Stimulated activated CD4-positive, alpha-beta T cell treated with anti-CD3 and anti-CD28 coated beads, Interleukin-4, amount 100 ng/mL, for 4 hours (primary cell): ENCODE measurements at places on chromosomes 3 and 15.

GRCh38 chr15:45157974-45158373, 28.2 kb downstream of the DUOX1 start:
- no peak for DNase-seq

GRCh38 chr3:151544164-151544548, 83.3 kb upstream of the IGSF10 start:
- DNase-seq, result no peak

GRCh38 chr15:93372865-93373223, 283.8 kb upstream of the RGMA start:
- DNase-seq, result no peak

DNA sequence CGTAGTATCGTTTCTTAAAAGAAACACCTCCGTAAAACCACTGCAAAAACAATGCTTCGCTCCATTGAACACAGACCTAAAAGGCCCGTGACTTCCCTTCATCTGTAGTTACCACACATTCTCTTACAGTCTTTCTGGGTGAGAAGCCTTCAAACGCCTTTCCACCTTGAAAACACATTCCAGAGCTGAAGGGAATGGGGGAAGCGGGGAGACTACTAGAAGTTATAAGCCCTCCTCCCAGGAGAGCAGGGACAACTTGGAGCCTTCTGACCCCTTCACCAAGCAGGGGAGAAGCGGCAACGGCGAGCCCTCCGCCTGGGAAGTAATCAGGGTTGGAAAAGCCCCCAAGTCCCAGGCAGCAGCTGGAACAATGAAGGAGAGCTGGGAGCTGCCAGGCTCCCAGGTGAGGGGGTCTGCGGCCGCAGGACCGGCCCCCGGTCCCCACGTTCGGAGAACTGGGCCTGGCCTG, 461 bp downstream of the SECISBP2L start:
- DNase-seq, result no peak

DNA sequence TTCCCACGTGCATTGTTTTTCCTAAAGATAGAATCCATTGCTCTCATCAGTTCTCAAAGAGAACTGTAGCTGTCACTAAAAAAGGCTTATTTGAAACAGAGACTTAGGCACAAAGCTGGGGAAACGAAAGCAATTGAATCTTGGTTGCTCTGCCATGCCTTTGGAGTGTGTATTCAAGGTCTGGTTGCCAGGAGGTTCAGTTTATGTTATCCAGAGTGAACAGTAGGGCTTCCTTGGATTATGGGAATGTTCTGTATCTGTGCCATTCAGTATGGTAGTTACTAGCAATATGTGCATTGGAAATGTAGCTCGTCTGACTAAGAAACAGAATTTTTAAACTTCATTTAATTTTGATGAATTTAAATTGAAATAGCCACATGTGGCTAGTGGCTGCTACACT, 50.6 kb downstream of the CLSTN2 start:
- DNase-seq, result no peak

DNA sequence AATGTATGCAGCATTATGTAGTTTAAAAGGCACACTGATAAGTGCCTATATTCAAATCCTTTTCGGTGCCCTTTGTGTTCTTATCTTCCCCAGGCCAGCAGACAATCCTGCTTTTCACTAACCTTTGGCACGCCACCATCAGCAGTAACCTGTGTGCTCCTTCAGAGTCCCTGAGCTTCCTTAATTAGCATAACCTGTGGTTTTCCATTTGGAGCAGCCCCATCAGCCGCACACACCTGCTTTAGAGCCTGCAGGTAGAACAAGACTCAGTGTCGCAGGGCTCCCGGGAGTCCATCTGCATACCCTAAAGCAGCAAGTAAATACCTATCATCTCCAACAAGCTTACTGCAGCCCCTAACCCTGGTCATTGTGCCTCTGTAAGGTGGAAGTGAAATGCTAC, 755.1 kb downstream of the ROBO2 start:
- no peak for DNase-seq

- DNase-seq, result no peak
These were observed 27.6 kb downstream of the ZFAND6 start for GRCh38 chr15:80087104-80087503.

DNA sequence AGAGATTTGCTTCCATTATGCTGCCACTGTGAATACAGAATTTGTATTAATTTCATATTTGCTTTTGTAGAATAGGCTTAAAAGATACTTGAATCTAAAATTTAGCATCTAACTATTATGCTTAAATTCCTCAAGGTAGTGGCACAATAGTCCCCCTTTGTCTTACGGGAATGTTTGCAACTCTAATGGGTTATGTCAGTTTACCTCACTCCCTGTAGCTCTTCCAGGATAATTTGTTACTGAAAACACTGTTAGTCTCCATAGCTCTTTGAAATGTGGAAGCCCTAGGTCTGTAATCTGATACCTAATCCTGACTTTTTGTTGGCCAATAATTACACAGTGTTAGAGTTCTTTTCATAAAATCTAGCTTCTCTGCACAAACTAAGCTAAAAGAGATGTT, 433.4 kb downstream of the PYDC2 start:
- no peak for DNase-seq

DNA sequence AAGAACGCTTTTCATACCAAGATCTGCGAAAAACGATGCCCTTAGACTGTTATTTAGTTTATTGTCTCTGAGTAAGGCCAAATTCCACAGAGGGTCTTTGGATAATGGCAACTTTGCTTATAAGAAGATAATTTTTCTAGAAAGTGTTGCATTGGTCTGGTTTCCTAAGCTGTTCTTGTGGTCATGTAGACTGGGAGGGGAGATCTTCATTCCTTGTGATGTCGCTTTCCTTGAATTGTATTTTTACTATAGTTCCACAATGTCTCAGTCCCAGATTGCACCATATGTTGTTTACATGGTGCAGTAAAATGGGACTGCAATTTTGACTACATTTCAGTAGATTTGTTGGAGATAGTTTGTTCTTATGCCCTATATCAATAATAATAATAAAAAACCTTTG, 28.8 kb upstream of the ST3GAL6 start:
- no peak for DNase-seq

GRCh38 chr15:57671636-57672035, 34.9 kb upstream of the POLR2M start:
- no peak for DNase-seq

- DNase-seq, result no peak
These were observed 208.0 kb downstream of the ERC2 start for GRCh38 chr3:56260262-56260661.
